Kidney (tissue), 22 donors: ENCODE measurements at places on chromosomes 4 and X. TPM values are rescaled to one million over a fixed set of nuclear protein-coding genes. Genes with fewer than 3 reads are reported as not detected.

DNA sequence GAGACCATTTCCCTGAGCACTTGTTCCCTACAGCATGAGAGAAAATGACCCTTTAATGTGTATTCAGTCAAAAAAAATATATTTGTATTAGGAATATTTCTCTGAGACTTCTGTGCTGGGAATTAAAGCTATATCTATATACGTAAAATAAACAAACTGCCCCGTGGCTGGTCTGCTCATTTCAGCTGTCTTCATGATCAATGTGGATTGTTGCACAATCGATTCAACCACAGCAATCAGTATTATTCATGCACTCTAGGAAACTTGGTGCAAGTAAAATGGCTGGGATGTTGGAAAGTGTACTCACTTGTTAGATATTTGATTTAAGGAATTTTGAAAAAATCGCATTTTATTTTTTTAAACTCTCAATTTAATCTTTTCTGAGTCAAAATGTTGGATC is 307.9 kb upstream of the ZFP42 start:
- DNase-seq = no peak

CEP135 gene
- 9.2 TPM for total RNA-seq

GRCh38 chrX:54042609-54043021 is 1.7 kb downstream of the PHF8 start:
- DNase-seq = peak; percentile 77

- peak; percentile 87 for DNase-seq
These were observed 11.7 kb downstream of the RPL9 start for GRCh38 chr4:39446842-39447573.

DNA sequence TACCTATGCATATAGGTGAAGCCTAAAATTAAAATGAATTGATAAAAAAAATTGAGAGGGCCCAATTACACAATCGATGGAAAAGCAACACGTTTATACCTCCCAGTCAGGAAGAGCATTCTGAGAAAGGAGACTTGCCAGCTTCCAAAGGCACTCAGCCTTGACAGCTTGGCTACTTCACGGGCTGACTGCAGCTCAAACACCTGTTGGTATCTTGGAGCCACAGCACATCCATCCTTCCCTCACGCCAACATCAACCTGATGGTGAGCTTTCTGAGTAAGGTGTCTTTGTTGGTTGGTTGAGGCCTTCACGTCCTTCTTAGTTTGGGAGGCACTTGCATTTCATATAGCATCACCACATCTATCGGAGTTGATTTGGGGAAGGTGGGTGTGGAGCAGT is 598.9 kb upstream of the DIPK2B start:
- peak; percentile 24 for DNase-seq

DNA sequence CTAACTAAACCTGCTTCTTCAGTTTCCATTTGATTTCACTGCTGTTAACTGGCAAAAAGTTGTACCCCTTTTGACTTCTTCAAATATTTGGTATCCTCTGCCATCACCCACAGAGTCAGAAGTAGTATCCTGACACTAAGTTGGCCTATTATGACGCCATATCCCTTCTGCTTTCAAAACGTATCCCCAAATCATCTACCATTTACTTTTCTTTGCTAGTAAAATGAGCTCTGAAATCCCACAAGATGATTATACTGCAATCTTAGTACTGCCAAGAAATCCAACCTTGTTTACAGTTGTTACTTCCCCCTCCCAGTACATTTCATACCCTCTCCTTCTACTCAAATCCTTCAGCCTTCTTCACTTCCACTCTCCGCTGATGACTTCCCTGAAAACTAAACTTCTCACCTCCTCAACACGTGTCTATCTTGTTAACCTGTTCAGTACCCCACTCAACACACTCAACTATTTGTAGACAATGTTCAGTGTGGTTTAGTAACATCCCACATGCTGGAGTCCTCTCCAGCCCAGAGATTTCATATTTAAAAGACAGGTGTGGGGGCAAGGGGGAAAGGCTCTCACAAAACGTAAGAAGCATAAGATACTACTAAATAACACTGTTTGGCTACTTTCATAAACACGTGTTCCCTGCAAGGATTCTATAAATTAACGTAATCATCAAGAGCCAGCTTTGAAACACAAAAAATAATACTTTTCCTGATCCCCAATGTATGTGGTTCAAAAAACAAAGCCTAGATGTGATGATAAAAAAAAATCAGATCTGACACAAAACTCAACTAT is 1.3 kb downstream of the NAF1 start:
- DNase-seq = peak; percentile 40

DNA sequence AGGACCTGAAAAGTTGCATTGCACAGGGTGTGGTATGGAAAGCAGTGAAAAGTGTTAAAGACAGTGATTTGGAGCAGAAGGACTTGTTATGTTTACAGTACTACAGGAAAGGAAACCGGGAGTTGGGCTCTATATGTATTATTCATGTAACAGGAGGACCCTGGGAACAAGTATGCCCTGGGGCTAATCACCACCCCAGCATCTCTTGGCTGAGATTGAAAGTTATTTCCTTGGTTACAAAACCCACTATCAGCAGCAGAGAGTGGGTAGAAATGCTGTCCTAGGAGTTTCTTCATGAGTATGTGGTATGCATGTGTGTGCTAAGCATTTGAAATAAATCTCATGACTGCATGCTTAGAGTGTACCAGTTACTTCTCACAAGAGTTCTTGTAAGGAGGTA is 46.9 kb downstream of the STK32B start:
- DNase-seq = no peak

RUFY3 gene
- 72.5 TPM for total RNA-seq

DNA sequence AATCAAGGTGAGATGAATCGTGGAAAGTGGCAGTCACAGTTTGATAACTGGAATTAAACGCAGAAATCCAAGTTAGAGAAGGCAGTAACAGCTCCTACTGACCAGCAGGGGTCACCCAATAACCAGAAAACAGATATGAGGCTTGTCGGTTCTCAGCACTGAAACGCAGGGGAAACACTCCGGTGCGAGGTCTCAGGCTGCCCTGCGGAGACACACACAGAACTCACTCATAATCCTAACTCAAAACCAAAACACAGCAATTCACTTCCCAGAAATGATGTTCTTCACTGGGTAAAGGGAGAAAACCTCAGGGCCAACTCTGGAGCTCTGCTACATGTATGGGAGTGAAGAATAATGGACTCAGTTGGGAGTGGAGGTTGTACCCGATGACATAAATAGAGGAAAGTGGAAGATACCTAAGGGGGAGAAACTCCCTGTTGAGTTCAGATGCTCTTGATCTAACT is 384.4 kb downstream of the RAPGEF2 start:
- peak; percentile 68 for DNase-seq

CLIC2 gene
- total RNA-seq = 22.8 TPM

- no peak for DNase-seq
These were observed 24.6 kb upstream of the BCLAF3 start for GRCh38 chrX:20015422-20015821.

LRCH2 gene
- total RNA-seq = 2.4 TPM

YTHDC1 gene
- total RNA-seq = 99.7 TPM

- no peak for DNase-seq
These were observed 718.9 kb downstream of the ARAP2 start for GRCh38 chr4:35525192-35525978.

DNA sequence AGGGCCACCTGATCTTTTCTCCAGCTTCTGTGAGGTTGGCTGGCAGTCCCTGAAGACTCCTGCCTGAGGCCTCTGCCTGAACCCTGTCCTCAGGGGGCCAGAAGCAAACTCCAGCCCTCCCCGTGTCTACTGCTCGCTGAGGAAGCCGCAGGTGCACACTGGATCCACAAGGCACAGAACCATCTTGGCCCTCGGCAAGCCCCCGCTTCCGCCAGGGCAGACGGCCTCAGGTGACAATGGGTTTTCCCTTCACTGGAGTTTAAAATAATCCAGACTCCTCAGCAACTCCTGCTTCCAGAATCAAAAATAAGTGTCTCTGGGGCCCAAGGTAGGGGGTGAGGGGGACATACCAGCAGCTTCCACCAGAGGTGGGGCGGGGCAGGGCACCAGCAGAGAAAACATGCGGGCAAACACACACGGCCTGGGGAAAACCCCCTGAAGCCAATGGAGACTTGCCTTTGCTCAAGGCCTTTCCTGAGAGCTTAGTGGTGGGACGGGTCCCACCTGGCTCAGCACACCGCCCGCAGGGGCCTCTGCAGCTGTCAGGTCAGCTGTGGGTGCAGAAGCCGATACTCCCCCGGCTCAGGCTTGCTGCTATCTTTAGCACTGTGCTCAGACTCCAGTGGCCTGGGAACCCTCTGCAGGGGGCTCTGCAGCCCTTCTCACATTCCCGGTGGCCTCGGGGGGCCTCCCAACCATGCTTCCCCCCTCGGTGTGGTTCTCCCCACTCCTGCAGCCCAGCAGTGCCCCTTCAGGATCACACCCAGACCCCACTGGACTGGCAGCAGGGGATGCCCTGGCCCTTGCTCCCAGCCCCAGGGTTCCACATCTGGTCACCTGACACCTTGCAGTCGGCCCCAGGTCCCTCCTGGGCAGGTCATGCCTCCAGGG is 1.9 kb downstream of the MYL5 start:
- no peak for DNase-seq

NAT8L gene
- total RNA-seq = 2.7 TPM

GRCh38 chr4:112173593-112174558 is 28.6 kb downstream of the FAM241A start:
- no peak for DNase-seq

- DNase-seq = no peak
These were observed 73.7 kb upstream of the DUSP21 start for GRCh38 chrX:44770121-44770520.

ATOH1 gene
- total RNA-seq = not detected

DNA sequence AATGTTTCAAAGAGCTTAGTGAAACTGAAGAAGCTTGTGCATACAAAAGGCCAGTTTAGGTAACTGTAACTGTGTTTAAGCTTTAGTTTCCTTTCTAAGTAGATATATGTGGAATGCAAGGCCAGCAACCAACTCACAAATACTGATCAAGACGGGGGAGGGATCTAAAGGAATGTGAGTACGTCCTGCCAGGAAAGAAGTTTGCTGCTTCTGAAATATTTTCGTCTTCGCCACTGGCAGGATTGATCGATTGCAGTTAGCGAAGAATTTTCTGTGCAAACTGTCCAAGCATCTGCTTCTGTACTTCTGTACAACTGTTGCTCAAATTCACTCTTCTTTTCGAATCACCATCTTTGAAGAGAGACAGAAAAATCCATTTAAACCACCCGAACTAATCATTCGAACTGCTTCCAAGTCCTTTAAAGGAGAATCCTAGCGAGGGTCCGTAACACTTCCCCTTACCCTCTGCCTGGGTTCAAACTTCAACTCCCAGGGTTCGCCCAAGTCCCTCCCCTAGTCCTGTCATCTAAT is 373 bp upstream of the INTS6L start:
- DNase-seq = no peak

- DNase-seq = no peak
These were observed 41.7 kb downstream of the LIN54 start for GRCh38 chr4:82968972-82969371.

STAP1 gene
- 3.9 TPM for total RNA-seq

PCDH11X gene
- 0.41 TPM for total RNA-seq

DNA sequence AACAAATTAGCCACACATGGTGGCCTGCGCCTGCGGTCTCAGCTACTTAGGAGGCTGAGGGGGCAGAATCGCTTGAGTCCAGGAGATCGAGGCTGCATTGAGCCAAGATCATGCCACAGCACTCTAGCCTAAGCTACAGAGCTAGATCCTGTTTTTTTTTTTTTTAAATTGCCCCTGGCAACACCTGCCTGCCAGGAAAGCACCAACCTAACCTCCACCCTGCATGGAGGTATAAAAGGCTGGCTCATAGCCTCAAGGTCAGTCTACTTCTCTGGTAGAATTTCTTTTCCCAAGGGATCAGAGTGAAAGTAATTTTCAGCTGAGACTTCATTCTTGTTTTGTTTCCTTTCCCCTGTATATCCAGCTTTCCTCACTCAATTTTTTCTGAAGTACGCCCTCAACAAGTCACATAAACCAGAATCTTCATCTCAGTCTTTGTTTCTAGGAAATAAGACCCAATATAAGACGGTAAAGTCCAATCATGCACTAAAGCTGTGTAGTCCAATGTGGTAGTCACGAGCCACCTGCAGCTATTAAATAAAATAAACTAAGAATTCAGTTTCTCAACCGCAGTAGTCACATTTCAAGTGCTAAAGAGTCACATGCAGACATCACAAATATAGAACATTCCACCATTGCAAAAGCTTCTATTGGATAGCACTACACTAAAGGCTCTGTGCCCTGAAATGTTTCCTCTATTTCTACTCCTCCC is 113.3 kb downstream of the HPGD start:
- DNase-seq = no peak

FGFBP2 gene
- 0.72 TPM for total RNA-seq

- DNase-seq = no peak
These were observed 356.2 kb downstream of the ADGRL3 start for GRCh38 chr4:61556277-61556676.

GRCh38 chr4:185738038-185738552 is 73.9 kb downstream of the SORBS2 start:
- DNase-seq = peak; percentile 86

DNA sequence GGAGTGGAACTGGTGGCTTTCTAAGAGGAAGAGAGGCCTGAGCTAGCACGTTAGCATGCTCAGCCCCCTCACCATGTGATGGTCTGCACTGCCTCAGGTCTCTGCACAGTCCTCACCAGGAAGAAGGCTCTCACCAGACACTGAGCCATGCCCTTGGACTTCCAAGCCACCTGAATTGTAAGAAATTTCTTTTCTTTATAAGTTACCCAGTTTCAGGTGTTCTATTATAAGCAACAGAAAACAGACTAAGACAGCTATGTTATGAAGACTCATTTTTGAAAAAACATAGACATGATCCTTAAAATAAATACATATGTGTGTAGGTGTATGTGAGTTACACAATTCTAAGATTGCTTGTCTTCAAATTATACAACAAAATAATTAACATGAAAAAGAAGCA is 74.7 kb downstream of the CEP44 start:
- no peak for DNase-seq

GRCh38 chr4:88623097-88623496 is 30.8 kb downstream of the HERC3 start:
- no peak for DNase-seq

- no peak for DNase-seq
These were observed 4.4 kb downstream of the ANAPC10 start for GRCh38 chr4:145093638-145094037.

GRCh38 chr4:96916711-96917110 is 1076.8 kb downstream of the PDHA2 start:
- DNase-seq = no peak

CXCL10 gene
- 1.4 TPM for total RNA-seq

GRCh38 chr4:127685292-127685691 is 44.9 kb upstream of the SLC25A31 start:
- no peak for DNase-seq

DNA sequence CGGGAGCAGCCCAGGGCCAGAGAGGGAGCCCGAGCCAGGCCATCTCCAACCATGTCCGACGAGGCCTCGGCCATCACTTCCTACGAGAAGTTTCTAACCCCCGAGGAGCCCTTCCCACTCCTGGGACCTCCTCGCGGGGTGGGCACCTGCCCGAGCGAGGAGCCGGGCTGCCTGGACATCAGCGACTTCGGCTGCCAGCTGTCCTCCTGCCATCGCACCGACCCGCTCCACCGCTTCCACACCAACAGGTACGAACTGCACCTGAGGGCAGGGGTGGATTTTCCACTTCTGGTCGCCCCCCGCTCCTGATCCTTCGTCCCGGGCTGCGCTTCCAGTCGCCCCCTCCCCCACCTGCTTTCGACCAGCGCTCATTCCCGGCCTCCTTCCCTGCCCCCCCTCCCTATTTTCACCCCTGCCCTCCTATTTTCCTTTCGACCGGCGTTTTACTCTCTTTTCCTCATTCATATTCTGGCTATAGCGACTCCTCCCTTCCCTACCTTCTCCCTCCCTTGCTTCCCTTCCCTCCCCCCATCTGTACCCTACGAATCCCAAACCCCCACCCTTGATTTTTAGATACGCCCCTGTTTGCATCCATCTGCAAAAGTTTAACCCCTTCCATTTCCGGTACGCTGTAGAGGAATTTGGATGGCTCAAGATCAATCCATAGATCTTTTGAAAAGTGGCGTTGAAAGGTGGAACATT is 633 bp downstream of the FAM199X start:
- DNase-seq = no peak
